Dermis blood vessel endothelial cell (primary cell): ENCODE measurements at places on chromosomes 3 and 15.

GRCh38 chr3:158769549-158769948 lies 32.3 kb upstream of the MFSD1 start:
- DNase-seq = no peak

DNA sequence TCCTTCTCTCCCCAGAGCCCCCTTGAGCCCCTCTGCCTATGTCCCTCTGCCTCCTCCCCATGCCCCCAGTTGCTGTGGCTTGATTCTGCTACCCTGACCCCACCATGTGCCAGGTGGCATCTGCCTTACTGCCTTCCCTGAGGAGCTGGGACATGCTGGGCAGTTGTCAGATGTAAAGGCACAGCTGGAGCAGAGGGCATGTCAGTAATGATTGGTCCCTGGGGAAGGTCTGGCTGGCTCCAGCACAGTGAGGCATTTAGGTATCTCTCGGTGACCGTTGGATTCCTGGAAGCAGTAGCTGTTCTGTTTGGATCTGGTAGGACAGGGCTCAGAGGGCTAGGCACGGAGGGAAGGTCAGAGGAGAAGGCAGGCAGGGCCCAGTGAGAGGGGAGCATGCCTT lies 3.5 kb upstream of the PPCDC start:
- no peak for DNase-seq

DNA sequence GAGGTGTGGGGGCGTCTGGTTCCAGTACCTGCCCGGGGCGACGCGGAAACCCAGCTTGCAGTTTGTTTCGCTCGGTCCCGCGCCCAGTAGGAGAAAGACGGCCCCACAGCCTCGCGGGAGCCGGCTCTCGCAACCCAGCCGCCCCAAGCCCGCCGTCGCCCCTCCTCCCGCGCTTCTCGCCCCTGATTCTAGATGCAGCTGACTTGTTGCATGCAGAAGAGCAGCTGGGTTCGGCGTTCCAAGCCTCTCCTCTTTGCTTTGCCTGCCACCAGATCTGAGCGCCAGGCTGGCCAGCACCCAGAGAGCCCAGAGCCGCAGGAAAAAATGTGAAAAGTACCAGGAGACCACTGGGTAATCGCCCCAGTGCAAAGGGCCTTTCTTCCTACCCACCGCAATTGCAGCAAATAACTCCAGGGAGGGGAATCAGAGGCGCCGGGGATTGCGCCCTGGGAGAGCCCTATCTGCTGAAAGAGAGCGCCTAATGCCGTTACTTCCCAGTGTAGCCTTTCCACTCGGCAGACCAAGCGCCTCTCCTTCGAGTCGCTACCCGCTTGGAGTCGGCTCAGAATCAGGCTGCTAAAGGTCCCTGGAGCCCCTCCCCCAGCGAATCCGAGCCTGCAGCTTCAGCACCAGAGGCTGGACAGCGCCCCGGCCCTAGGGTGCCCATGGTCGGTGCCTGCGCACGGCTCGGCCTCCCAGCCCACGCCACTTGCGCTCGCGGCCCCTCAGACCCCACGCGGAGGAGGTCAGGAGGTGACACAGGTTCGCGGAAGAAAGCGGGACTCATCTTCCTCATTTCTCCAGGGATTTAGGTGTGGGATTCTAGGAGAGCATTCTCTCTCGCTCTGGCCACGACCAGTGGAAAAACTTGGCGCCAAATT lies 15.7 kb upstream of the AEN start:
- peak; percentile 58 for DNase-seq

GRCh38 chr3:43692971-43693370 lies 2.2 kb downstream of the ABHD5 start:
- DNase-seq = no peak

DNA sequence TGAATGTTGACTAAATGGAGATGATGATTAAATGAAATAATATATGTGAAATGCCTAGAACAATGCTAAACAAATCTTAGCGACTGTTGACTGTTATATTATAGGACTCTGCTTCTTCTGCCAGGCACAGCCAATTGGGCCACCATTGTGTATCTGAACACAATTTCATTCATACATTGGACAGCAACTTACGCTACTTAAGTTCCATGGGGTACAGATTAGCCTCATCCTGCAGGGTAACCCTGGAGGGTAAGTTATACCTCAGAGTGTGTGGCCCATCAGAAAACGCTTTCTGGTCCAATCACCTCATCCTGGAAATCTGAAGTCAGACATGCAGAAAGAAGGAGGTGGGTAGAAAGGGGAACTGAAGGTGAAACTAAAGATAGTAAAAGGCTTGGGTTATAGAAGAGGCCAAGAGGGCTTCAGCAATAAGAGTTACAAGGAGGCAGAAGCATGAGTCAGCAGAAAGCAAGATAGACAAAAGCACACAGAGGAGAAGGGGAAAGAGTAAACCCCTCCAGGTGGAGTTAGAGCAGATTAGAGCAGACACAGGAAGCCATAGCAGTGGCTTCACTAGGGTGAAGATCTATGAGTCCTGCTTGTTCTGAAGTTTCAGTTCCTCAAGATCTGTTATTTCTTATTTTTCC lies 119.3 kb upstream of the SLC24A5 start:
- no peak for DNase-seq

DNA sequence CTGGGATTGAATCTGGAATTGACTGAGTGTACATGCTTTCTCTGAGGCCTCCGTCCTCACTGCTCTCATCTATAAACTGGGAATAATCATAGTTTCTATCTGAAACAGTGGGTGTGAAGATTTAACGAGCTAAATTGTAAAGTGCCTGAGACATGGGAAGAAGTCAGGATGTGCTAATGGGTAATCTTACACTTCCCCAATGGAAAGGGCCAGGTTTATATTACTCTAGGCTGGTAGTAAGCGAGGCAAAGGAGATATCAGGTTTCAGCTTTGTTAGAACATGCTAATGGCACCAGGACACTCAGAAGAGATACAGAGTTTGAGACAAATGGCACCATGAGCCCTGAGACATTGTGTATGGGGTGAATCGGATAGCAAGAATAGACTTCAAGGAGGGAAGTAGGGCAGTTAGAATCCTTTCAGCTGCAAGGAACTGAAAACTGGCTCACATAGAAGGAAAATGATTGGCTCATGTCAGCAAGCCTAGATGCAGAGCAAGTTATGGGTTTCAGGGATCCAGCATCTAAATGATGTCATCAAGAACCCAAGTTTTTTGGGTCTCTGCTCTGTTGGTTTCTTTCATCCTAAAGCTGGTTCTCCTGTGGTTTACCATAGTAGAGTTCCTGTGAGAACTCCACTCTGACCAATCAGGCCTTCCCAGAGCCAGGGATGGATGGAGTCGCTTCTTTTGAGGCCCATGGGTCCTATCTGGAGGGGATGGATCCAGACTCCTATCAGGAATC lies 21.8 kb downstream of the FLNB start:
- DNase-seq = no peak

GRCh38 chr3:186772701-186773417 lies 10.5 kb upstream of the EIF4A2 start:
- DNase-seq = peak; percentile 69

GRCh38 chr3:9781551-9781950 lies 10.7 kb downstream of the TADA3 start:
- no peak for DNase-seq

DNA sequence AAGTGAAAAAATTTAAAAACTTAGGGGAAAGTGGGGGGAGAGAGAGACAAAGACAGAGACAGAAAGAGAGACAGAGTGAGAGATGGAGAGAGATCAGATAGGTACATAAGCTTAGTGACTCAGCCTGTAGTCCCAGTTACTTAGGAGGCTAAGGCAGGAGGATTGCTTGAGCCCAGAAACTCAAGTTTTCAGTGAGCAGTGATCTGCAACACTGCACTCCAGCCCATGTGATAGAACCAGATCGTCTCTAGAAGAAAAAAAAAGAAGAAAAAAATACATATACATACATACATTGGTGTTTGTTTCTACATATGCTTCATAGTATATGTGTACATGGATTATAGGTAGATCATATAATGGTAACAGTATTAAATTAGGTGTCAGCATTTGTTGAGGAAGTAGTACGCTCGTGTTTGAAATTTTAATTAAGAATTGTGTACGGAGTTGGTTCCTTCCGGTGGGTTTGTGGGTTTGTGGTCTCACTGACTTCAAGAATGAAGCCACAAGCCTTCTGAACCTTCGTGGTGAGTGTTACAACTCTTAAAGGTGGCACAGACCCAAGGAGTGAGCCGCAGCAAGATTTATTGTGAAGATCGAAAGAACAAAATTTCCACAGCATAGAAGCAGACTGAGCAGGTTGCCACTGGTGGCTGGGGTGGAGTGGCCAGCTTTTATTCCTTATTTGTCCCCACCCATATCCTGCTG lies 38.3 kb upstream of the SNRPN start:
- DNase-seq = no peak

DNA sequence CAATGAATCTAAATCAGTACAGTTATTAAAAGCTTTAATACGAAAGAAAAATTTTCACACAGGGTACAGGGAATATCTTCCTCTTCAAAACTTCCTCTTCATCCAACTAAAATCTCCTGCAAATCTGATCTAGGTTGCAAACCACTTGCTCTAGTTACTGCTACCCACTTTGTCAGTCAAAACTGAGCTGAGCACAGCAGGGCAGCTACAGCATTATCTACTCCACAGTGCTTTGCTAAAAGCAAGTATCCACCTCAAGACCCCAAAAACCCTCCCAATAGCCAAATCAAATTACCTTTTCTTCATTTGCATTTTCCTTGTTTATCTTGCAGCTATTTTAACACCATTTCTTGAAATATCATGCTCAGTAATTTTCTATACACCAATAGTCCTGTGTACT lies 14.7 kb downstream of the ZNF280D start:
- DNase-seq = no peak

- DNase-seq = no peak
Measured at GRCh38 chr15:50452927-50453326, 28.7 kb downstream of the USP8 start.

- DNase-seq = peak; percentile 90
Measured at GRCh38 chr15:78618490-78618934, 2.3 kb downstream of the CHRNA3 start.

DNA sequence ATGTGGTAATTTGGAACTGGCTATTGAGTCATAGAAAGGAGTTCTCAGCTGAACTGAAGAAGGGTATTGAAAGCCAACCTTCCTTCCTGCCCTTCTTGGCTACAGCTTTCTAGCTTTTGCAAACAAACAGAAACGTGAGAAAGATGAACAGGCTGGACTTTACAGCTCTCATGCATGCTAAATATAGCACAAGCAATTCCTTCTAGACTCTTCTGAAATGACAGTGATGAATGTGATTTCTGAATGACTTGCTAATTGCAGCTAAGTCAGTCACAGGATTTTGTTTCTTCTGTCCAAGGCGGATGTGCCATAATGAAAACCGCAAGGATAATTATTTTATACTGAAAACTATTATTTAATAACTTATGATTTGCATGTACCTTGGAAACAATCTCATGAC lies 36.3 kb downstream of the BCHE start:
- DNase-seq = no peak

DNA sequence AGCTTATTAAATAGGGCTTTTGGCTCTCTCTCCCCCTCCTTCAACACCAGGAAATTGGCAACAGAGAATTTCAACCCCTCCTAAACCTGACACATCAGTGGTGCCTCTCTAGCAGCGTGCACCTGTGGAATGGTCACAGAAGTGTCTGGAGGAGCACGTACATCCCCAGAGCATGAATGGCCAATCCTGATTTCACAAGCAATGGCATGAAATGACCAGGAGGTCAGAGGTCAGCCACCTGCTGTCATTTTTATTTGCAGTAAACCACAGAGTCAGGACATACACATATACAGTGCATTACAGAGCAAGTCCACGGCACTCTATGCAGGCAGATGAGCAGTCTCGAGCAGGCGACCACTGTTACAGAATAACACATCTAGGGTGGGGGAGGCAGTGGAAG lies 25.1 kb upstream of the ETV5 start:
- no peak for DNase-seq

GRCh38 chr3:123773681-123774431 lies 110.3 kb downstream of the MYLK start:
- DNase-seq = no peak

GRCh38 chr3:139846729-139847128 lies 88.3 kb upstream of the CLSTN2 start:
- no peak for DNase-seq

- no peak for DNase-seq
Measured at GRCh38 chr15:63040954-63041353, 1.6 kb upstream of the TPM1 start.

DNA sequence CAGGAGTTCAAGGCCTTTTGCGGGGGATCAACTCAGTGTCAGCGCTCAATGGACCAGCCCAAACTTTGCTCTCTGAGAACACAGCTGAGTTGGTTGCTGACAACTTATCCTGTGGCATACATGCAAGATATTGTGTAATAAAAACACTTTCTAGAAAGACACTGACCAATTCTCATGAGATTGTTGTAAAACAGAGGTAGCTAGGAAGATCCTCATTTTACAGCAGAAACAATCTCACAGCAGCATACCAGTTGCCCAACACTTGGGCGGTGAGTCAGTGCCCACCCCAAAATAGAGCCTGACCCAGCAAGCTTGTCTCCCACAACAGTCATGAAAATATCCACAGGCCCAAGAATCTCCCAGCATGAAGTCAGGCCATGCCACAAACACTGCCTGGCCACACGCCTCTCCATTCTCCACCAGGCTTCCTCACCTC lies 18.2 kb downstream of the KLHL6 start:
- DNase-seq = no peak

DNA sequence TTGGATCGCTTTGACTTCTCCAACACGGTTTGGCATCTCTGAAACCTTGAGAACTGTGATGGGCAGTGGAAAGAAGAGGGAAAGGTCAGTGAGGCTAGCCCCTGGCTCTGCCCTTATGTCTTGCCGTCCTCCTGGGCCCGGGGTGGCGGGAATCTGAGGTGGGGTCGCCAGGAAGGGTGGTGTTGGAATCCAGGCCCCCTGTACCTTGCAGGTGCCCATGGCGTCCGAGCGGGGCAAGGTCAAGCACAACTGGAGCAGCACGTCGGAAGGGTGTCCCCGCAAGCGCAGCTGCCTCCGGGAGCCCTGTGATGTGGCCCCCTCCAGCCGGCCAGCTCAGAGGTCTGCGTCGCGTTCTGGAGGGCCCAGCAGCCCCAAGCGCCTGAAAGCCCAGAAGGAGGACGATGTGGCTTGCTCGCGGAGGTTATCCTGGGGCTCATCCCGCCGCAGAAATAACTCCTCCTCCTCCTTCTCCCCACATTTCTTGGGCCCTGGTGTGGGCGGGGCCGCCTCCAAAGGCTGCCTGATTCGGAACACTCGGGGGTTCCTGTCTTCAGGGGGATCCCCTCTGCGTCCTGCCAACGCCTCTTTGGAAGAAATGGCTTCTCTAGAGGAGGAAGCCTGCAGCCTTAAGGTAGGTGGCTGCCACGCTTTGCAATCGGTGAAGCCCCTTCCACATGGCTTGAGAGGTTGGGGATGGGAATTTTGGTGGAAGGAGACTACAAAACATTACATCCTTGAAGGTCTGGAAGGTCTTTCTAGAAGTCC lies 907 bp downstream of the TATDN2 start:
- peak; percentile 23 for DNase-seq

DNA sequence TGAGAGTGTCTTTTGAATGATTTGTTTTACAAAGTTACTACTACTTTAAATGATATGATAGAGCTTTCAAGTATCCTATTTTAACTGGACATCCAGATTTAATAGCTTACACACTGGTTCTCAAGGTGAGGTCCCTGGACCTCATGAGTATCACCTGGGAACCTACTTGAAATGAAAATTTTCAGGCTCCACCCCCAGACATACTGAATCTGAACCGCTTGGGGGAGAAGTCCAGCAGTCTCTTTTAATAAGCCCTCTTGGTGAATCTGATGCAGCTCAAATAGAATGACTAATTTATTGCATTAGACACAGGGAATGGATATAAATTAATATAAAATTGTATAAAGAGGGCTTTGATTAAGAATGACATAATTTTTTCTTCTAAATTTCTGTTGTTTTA lies 29.4 kb upstream of the SLITRK3 start:
- no peak for DNase-seq
